ENCODE measurements at places on chromosomes 6 and 20.

DNA sequence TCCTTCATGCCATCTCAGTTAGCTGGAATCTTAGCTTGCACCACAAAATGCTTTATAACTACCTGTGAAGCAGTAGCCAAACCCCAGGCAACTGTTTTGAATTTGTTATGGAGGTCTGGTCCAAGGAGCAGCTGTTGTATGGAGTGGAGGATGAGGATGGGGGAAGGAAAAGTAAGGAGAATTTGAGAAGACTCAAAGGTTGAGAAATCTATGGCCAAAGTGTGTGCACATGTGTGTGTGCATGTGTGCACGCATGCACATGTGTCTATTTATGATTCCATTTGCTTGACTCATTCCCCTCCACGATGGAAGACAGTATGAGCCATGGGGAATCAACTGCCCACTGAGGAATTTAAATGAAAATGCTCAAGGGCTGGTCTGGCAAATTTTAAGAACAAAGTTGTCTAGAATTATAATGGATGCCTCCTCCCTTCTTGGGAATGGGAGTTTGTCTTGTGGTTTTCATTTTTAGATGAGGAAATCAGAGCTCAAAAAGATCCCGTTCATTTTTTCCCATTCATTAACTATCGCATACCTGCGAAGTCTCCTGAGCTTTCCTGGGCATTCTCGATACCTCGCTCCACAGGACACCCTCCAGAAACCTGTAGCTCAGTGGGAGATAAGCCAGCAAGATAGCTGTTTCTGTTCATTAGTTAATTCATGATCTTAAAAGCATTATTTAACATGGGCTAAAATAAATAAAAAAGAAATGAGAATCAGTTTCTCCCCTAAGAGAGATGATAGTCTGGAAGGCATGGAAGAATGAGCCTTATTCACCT, 152.3 kb upstream of the NEDD9 start:
- DNase-seq: no peak

GRCh38 chr6:34514112-34514511, 42.0 kb downstream of the SPDEF start:
- no peak for DNase-seq

GRCh38 chr6:11198663-11199603, 33.5 kb downstream of the NEDD9 start:
- no peak for DNase-seq

DNA sequence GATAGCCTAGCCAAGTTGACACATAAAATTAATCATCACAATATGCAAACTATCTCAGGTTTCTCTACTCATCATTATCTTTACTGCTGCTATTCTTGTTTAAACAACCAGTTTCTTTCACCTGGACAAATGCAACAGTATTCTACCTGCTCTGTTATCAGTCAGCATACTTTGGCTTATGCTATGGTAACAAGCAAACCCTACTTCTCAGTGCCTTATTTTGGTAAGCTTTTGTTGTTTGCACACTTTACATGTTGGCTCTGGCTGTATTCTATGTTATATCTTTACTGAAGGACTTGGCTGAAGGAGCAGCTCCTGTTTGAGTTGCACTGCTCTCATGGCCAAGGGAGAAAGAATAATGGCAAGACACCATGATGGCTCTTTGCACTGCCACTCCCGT, 463.1 kb downstream of the EPM2A start:
- DNase-seq: no peak

GRCh38 chr6:15936503-15936902, 192.4 kb upstream of the MYLIP start:
- no peak for DNase-seq

DNA sequence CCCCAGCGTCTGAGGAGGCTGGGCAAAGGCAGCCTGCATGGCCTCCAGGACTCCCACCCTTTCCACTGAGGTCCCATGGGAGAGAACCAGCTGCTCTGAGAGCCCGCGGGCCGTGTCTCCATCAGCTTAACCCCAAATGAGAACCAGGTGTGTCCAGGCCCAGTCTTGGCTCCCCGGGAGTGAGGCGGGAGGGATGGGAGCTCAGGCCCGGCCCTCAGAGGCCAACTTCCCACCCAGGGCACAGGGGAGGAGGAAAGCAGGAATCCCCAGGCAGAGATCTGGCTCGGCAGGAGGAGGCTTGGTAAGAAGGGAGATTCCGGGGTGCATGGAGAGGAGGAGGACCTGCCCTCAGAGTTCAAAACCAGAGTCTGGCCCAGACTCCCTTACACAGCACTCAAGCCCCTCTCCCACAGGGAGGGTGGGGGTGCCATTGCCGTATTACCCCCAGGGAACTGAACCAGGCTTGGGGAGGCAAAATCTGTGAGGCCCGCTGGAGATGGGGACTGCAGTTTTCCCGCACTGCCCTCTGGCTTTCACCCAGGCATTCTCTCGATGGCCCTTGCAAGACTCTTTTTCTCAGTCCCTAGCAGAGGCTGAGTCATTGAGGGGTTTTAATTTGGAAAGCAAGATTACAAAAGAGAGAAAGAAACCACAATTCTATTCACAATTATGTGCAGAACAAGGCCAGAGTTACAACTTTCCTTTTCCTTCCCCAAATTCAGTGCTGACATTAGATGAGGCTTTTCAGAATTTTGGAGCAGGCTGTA, 17.1 kb downstream of the FOXF2 start:
- no peak for DNase-seq

DNA sequence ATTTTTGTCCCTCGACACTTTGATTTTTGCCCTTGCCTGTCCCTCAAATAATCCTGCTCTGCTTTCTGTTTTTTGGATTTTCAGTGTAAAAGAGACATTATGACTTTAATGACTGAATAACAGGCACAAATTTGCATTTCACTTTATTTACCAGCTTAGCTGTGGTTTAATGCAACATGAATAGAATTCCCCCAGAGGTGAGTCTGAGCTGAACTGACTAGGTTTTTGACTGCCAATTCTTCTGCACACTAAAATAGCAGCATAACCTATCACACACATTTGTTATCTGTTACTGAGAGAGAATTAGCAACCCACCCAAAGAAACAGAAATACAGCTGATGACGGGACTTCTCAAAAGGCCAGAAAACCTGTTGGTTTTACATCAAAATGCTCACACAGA, 3.9 kb upstream of the RBM24 start:
- DNase-seq: no peak

GRCh38 chr6:116444575-116444974, 16.6 kb upstream of the CALHM6 start:
- DNase-seq: no peak

DNA sequence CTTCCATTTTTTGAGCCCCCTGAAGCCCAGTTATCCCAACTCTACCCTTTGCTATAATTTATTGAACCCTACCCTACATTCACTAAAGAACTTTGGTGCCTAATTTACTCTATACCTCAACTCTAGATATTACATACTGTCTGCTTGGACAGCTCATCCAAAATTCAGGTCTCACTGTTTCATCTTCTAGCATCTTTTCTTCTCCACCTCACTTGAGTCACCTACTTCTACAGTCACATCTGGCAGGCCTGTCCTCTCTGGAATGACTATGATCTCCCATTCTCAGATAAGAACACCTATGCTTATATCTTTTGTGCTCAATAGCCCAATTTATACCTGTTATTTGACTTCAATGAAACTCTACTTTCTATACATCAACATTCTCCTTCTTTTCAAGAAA, 58.0 kb downstream of the SHPRH start:
- DNase-seq: no peak

- DNase-seq: no peak
Observed at GRCh38 chr6:87822011-87822410, 120.0 kb upstream of the AKIRIN2 start.

- no peak for DNase-seq
Observed at GRCh38 chr6:25670793-25671513, 18.9 kb downstream of the SCGN start.

DNA sequence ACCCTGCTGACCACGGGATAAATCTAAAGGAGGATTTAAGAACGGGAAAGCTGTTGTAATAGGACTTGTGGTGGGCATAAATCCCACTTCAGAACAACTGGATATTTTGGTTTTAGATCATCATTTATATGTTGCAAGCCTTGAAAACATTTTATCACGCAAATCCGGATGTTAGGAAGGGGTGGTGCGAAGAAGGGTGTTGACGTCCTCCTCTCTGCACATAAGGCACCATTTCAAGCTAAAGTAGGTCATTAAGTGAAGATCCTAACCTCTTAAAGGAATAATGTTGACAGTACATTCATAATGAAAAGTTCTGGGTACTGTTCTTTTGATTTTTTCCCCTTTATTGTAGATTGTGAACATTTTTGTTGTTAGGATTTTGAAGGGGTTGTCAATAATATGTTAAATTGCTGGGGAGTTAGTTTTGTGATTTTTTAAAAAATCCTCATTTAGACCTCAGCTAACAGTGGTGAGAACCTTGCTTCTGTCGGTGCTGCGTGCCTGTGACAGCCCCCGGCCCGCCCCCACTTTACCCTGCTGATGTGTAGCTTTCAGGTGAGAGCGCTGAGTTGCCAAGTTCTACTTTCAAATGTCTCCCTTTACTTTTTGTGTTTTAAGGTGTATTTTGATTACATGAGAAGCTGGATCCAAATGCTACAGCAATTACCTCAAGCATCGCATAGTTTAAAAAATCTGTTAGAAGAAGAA, 88.8 kb downstream of the MAP3K4 start:
- DNase-seq: no peak

- DNase-seq: no peak
Observed at GRCh38 chr6:135901774-135902524, 50.4 kb downstream of the PDE7B start.

- no peak for DNase-seq
Observed at GRCh38 chr6:68533339-68533795, 101.7 kb upstream of the ADGRB3 start.
